ENCODE measurements at places on chromosomes 16 and 17.
A peak's percentile ranks its signal among the peaks of the same experiment; 100 is the strongest.

DNA sequence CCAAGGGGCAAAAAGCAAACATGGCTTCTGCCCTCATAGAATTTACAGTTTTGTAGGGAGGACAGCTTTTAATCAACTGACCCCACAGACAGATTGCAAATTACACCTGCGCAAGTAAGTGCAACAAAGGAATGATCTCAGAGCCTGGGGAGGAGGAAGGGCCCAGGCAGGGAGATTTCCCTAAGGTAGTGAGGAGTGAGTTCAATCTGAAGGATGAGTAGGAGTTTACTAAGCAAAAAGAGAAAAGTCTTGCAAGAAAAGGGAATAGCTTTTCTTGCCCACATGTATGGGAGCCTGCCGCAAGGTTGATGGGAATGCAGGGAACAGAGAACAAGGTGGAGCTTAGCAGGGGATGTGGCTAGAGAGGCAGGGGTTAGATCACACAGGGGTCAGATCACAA, 1.6 kb upstream of the SOCS7 start:
- DNase-seq: no peak

DNA sequence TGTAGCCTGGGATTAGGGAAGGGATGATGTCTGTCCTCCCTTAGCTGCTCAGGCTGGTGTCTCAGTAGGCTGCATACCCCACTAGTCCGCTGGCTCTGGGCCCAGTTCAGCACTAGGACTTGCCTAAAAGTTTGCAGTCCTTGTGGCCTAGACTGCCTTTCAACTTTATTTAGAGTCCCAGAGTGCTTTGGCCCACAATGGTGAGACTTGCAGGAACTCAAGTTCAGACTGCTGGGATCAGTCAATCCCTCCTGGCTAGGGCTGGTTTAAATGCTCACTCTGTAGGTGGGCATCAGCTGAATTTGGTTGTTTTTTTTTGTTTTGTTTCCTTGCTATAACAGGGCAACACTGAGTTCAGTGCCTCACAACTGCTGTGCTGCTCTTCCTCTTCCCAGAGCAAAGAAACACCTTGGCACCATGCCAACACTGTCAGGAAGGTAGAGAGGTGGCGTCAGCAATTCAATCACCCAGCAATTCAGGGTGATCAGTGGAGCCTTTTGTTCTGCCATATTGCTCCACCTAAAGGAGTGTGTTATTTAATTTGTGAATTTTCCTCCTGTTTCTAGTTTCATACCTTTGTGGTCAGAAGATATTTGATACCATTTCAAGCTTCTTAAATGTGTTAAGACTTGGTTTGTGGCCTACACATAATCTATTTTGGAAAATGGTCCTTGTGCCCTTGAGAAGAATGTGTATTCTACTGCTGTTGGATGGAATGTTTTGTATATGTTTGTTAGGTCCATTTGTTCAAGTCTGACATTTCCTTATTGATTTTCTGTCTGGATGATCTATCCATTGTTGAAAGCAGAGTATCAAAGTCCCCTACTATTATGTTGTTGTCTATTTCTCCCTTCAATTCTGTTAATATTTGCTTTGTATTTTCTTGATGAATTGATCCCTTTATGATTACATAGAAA, 284.0 kb upstream of the PMFBP1 start:
- DNase-seq: no peak

DNA sequence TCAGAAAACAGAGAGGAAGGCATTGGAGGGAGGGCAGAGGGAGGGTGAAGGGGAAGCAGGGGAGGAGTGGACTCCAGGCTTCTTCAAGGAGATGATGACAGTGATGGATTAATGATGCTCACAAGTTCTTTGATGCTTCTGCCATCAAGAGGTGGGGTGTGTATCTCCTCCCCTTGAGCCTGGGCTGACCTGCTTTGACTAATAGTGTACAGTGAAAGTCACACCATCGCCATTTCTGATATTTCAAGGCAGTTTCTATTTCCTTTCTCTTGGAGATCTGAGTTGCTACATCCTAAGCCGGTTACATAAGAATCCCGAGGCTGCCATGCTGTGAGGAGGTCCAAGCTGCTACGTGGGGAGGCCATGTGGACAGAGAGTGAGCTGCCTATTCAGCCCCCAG, 312.5 kb downstream of the MAF start:
- DNase-seq: no peak

DNA sequence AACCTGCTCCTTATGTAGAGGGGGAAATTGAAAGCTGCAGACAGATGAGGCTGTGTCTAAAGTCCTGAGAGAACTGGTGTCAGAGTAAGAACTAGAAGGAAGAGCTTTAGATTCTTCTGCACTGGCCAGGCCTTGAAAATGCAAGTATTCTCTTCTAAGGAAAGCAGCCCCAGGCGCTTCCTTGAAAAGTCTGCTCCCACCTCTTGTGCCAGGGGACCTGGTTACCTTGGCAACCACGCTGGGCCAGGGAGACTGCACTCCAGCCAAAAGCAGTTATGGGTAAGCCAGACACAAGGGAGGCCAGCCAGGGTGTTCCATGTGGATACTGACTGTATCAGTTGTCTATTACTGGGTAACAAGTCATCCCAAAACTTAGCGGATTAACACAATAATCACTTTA, 228.6 kb upstream of the SDK2 start:
- DNase-seq: no peak

GRCh38 chr17:77530591-77530990, 389.8 kb downstream of the SEC14L1 start:
- no peak for DNase-seq

DNA sequence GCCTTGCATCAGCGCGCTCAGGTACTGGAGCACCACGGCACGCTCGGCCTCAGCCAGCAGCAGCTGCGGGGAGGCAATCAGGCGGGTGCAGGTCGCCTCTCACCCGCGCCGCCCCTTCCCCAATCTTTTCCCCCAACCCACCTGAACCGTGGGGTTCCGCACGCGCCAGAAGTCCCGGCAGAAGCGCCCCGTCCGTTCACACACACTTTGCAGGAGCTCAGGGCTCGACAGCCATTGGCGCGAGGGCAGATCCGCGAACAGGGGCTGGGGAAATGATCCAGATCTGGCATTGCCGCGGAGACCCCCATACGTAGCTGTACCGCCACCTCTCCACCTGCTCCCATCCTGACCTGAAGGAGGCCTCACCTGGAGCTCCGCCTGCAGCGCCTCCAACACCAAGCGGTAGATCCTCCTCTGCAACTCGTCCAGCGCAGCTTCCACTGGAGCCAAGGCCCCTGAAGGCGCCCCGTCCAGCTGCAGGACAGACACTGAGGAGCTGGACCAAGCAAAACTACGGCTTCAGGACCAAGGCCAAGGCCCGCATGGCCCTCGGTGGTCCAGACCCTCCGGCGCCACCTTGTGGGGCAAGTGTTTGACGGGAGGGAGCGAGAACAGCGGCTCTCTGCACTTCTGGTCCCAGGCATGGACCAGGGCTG, 1.4 kb upstream of the MATCAP1 start:
- peak; percentile 79 for DNase-seq

GRCh38 chr16:840561-841454, 40.3 kb upstream of the GNG13 start:
- no peak for DNase-seq

GRCh38 chr16:4979736-4980660, 21.9 kb downstream of the SEC14L5 start:
- DNase-seq: no peak

DNA sequence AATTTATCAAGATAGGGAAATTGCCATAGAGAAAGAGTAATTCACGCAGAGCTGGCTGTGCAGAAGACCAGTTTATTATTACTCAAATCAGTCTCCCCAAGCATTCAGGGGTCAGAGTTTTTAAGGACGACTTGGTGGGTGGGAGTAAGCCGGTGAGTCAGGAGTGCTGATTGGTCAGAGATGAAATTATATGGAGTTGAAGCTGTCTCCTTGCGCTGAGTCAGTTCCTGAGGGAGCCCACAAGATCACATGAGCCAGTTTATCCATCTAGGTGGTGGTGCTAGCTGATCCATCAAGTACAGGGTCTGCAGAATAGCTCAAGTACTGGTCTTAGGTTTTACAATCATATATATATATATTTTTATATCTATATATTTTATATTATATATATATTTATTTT, 6.0 kb upstream of the AQP8 start:
- DNase-seq: no peak

DNA sequence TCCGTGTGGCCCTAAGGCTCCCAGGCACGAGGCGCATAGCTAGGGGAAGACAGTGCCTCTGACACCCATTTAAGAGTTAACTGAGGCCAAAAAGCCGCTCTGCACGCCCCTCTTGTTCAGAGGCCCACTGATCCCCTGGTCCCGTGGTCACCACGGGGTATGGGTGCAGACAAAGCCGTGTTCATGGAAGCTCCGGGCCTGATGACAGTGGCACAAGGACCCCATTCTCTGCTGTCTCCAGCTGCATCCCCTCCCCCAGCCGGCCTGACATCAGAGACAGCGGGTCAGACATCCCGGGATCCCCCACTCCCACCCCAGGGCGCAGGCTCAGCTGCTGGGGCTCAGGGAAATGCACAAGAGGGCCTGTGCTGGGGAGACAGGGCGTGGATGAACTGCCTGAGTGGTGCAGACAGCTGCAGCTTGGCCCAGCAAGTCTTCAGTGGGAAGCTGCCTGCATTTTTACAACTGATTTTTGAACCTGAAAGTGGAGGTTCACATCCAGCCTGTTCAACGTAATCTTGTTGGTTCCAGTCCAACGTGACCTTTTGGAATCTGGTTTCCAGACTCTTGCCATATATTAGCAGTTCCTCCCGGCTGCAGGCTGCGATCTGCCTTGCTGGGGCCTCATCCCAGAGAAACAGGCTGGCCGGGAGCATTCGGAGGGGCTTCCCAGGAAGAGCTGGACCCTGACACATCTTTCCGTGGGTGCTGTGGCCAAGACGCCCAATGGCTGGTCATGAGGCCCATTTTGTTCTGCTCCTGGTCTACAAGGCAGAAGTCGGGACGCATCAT, 9.7 kb upstream of the BAHCC1 start:
- no peak for DNase-seq

DNA sequence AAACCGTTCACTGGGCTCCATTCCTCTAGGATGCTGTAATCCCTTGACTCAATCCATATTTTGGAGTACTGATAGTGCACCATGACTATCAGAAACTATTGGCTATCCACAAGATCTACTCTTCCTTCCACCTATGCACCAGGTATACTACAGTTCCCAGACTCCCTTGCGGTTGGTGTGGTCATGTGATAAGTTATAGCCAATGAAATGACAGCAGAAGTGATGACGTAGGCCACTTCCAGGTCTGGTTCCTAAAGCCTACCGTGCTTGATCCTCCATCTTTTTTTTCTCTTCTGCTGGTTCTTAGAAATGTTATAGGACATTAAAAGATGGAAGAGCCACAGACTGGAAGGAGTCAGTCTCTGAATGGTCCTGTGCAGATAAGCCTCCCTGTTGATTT, 278.8 kb upstream of the C16orf82 start:
- DNase-seq: no peak

DNA sequence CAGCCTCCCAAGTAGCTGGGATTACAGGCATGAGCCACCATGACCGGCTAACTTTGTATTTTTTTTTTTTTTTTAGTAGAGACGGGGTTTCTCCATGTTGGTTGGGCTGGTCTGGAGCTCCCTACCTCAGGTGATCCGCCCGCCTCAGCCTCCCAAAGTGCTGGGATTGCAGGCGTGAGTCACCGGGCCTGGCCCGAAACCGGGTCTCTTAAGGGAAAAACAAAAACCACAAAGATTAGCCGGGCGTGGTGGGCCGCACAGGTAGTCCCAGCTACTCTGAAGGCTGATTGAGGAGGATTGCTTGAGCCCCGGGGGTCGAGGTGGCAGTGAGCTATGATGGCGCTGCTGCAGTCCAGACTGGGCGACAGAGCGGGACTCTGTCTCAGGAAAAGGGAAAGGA, 19.9 kb upstream of the RBL2 start:
- DNase-seq: no peak

DNA sequence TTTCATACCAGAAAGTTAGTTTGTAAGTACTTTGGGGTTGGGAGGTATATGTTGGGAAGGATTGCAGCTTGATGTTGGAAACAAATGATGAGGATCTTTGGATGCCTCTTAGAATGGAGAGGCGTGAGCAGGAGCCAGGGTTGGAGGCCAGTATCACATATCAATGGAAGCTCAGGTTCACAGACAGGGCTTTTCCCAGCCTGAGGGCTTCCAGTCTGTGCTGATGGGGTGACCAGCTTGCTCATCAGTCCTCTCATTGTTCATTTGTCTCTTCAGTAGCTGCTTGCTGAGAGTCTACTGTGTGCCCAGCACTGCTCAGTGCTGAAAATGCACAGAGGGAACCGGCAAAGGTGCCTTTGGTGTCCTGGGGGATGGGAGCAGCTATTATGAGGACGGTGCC, 5.8 kb downstream of the DNAAF1 start:
- DNase-seq: no peak

- no peak for DNase-seq
Measured at GRCh38 chr16:1298406-1298805, 11.0 kb upstream of the UBE2I start.

- no peak for DNase-seq
Measured at GRCh38 chr16:15510992-15511391, 76.6 kb downstream of the BMERB1 start.

- no peak for DNase-seq
Measured at GRCh38 chr16:67021321-67021720, 7.6 kb upstream of the CBFB start.

- DNase-seq: no peak
Measured at GRCh38 chr17:2693561-2694380, 17.8 kb downstream of the CLUH start.

GRCh38 chr17:80951121-80952090, 40.2 kb upstream of the CHMP6 start:
- DNase-seq: no peak

GRCh38 chr17:6269478-6269877, 165.4 kb downstream of the AIPL1 start:
- peak; percentile 26 for DNase-seq

DNA sequence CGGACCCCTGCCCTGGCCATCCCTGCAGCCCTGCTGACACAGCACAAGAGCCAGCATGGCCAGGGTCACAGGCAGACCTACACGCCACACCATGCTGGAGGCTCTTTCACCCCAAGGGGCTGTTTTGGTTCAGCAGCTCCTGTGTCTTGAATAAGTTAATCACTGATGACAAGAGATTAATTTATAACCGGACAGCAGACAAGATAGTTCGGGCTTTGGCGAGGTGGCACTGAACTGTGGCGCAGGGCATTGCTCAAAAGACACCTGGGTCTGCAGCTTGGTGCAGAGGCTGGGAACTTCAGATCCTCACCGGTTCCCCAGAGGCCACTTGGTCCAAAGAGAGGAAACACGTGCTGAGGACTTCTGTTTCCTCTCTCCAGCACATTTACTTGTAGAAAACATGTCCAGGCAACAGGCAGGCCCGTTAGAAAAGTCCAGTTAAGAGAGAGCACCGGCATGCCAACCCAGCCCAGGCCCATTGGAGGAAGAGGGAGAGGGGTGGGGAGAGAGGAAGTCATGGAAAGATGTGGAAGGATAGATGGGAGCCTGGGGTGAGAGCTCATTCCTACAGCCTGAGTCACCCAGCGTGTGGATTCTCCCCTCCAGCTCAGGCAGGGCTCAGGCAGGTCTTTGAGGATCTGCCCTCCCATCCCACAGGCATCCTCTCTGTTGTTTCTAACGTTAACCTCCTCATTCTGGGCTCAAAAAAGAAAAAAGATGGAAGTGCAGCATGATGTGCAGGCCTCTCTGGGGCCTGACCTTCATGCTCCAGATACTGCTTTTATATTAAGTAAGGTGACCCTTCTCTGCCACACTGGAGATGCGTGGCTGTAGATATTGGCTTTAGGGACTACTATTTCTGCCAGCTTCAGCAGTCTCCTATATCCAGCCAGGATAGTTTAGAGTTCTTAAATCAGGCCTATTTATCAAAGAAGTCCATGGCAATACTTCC, 80.0 kb upstream of the HNF1B start:
- DNase-seq: no peak
